Common myeloid progenitor, CD34-positive (primary cell): ENCODE measurements at places on chromosomes 5 and 9.
A peak's percentile ranks its signal among the peaks of the same experiment; 100 is the strongest.

DNA sequence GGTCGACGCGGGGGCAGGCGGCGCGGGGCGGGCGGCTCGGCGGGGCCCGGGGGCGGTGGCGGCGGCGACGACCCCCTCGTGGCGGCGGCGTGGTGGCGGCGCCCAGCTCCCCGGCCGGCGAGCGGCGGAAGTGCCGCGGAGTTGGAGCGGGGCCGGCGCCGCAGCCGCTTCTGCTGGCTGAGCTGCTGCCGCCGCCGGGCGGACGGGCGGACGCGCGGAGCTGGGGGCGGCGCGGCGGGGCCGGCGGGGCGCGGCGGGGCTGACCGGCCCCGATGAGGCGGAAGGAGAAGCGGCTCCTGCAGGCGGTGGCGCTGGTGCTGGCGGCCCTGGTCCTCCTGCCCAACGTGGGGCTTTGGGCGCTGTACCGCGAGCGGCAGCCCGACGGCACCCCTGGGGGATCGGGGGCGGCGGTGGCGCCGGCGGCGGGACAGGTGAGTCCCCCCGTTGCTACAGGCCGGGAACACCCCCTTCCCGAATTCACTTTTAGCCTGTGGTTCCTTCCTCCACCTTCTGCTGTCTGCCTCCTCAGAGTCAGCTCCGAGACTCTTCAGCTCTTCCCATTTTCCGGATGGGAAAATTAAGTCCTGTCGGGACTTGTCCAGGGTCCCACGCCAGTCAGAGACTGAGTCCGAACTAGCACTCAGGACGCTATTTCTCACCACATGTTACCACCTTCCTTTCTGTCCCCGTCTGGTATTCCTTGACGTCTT lies at the start of gene GALNT10:
GALNT10 (plus strand) TSS at position 139 of the 710 bp plus-strand sequence; CDS start at position 273, 134 bp downstream.
- peak; percentile 65 for DNase-seq

- peak; percentile 26 for DNase-seq
Measured at GRCh38 chr5:175654807-175655206, 3.1 kb upstream of the HRH2 start.

- no peak for DNase-seq
Measured at GRCh38 chr9:133372144-133372543, 3.7 kb downstream of the SURF4 start.

DNA sequence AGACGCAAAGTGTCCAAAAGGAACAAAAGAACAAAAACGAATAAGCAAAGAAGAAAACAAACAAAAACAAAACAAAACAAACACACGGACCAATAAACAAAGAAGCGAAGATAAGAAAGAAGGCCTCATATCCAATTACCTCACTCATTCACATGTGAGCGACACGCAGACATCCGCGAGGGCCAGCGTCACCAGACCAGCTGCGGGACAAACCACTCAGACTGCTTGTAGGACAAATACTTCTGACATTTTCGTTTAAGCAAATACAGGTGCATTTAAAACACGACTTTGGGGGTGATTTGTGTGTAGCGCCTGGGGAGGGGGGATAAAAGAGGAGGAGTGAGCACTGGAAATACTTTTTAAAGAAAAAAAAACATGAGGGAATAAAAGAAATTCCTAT lies 28.3 kb upstream of the WWC1 start:
- no peak for DNase-seq

DNA sequence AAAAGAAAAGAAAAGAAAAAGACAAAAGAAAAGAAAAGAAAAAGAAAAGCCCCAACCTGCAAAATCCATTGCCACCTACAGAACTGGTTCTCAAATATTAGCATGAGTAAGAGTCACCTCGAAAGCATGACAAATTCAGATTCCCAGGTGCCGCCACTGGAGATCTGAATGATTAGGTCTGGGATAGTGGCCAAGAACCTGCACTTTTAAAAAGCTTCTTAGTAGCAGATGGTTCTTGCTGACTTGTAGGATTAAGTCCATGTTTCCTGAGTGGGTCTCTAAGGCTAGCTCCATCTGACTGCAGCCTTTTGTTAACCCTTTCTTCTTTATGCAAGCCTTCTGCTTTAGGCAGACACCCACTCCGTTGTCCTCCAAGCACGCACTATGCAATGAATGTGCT lies 178.5 kb upstream of the CDH18 start:
- no peak for DNase-seq

DNA sequence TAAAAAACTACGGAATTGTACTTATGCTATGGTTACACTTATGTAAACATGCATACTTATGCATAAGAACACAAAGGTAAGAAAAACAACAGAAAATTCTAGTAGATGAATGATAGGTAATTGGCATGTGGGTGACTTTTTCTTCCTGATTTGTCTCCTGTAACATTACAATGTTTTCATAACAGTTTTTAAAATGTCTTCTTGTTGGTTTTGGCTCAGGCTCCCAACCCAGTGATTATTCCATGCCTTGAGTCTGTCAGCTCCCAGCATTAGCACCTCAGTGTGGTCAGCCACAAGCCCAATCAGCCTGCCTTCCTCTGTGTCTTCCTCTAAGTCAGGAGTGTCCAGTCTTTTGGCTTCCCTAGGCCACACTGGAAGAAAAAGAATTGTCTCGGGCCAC lies 7.9 kb upstream of the FOXE1 start:
- DNase-seq: no peak

DNA sequence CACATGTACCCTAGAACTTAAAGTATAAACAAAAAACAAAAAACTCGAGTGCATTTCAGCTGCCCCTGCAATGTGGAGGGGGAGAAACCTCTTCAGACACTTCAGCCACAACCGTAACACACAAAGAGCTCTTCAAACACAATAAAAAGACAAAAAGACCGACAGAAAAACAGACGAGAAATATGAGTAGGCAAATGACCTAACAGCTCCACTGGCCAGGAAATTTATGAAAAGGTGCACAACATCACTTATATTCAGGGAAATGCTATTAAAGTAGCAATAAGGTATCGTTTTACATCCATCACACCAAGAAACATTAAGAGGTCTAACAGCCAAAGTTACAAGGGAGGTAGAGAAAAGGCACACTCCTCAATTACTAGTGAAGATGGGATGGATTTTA lies 6.2 kb downstream of the ZBED3 start:
- DNase-seq: no peak

DNA sequence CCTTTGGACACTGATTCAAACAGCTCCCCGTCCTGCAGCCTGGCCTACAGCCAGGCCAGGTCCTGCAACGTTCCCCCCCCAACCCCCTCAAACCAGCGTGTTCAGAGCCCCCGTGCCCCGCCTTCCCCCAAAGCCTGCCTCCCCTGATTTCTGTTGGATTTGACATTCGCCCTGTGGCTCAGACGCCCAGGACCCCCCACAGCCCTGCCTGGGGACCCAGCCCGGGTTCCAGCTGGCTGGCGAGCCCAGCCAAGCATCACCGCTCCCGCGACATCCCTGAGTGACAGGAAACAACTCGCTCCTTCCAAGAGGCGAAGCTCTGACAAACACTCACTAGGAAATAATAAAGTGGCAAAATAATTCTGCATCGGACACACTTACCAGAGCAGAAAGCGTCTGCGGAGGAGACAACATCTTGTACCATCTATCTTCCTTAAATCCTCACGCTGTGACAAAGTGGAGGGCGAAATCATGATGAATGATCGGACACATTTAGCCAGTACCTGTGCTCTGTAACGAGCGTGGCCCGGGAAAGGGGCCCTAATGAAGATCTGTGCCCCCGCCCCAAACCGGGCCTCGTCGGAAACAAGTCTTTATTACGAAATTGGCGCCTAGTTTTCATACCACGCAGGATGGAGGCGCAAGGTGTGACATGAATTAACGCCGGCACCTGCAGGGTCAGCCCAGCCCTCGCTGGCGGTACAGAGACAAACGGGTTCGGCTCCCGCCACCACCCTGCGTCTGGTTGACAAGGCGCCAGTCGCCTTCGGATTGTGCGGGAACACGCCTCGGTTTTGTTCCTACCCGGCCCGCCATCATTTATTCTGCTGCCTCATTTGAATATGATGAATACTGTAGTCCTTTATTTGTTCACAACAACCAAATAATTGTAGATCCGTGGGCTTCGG lies 91.0 kb upstream of the MVB12B start:
- no peak for DNase-seq

- DNase-seq: peak; percentile 8
Measured at GRCh38 chr5:153490118-153491037, at the start of gene GRIA1. TSS of gene GRIA1 (plus strand) at chr5:153490670.

GRCh38 chr5:168676501-168676900 lies 97.3 kb upstream of the PANK3 start:
- DNase-seq: no peak

GRCh38 chr9:35510754-35511428 lies 21.0 kb downstream of the RUSC2 start:
- DNase-seq: no peak

DNA sequence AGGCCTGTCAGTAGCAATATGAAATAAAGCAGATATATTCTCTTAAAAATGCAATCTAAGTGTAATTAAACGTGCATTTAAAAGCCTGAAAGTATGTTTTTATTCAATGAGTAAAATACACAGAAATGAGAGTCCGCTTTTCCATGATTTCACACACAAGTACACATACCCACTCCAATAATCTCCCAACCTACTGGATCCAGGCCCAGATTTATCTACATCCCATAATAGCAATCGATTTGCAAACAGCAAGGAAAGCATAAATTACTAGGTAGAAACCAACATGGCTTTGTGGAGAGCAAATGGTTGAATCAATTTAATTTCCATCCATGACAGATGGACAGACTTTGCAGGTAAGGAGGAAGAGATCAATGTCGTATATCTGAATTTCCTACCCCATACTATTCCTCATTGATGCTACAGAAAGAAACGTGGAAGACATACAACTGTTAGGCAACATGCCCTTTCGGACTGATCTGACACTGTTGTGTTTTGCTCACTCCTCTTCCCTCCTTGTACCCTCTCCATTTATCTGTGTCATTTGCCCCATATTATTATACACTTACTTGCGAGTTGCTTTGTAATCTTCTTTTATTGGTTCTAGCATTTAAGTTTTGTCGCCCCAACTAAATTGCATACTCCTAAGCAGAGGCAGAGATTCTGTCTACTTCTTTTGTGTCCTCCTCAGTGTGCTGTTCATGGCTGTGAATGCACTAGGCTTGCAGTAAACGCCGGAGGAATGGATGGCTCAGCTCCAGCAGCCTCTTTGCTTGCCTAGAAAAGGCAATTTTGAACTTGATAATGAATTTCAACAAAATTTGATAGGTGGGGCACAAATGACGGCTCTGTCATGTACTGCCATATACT lies 133.6 kb downstream of the NFIB start:
- no peak for DNase-seq

DNA sequence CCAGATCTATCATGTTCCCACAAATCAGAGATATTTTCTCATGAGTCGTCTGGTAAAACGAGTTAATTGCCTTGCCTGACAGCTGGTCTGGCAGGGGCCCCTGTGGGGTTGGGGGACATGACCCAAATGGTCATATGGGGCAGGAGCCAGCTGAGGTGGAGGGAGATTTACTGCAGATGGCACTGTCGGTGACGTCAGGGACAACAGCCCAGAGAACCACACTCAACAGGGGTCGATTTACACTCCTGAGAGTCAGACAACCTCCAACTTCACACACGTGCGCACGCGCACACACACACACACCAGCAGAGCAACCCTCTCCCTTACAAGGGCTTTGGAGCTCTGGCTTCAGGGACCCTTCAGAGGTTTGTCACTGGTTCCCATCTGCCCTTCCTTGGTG lies 23.4 kb upstream of the GABRP start:
- no peak for DNase-seq

- peak; percentile 81 for DNase-seq
Measured at GRCh38 chr5:113022661-113023060, 46.1 kb downstream of the DCP2 start.

DNA sequence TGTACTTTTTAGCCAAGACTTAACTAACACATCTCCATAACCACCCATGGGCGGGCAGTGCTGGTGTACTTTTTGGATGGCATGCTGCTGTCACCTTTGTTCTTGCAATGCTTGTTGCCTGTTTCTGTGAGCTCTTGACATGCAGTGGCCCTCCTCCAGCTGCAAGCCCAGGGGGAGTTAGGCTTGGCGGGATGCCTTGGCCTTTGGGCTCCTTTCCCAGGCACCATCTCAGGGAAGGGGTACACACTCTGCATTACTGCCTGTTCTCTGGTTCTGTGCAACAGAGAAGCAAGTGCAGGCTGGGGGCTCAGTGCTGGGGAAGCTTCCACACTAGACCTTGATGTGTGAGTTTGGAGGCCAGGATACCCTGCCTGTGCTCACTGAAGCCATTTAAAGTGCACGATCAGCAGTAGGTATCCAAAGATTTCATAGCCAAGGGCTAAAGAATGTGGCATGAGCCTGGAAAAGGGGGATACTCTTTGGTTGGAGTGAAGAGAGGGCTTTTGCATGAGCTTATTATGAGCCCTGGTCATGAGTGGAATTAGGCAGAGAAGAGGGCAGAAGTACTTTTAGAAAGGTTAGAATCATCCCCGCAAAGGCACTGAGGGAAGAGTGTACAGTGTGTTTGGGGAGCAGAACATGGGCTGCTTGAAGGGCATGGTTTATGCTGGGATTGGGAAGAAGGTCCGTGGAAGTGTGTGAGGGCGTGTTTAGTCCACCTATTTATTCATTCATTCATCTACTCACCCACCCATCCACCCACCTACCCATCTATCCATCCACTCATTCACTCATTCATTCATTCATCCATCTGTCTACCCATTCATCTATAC lies 22.5 kb downstream of the PSAT1 start:
- no peak for DNase-seq

DNA sequence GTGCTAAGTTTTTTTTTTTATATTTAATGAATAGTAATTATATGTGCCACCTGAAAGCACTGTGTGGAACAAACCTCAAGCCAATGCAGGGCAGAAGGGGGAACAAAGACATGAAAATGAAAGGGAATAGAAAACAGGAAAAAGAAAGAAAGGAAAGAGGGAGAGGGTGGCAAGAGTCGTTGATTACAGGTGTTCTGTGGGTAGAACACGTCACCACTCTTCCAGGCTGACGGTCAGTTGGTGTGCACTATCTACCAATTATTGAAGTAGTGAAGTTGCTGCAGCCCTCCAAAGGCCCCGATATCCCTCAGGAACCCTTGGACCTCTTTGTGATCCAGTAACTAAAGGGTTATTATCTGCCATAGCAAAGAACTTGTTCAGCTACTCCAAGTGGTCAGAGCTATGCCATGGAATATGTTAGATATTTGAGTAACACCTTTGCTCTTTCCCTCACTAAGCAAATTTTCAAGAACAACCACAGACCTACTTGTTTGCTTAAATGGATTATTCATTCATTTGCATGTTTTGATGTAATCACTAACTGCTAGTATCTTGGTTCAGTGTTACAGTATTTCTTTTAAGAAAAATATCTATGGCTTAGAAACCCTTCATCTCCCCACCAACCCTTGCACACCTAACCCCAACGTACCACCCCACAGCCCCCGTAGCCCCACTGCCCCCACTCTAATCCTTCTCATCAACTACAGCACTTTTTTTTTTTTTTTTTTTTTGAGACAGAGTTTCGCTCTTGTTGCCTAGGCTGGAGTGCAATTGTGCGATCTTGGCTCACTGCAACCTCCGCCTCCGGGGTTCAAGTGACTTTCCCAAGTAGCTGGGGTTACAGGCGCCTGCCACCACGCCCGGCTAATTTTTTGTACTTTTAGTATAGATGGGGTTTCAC lies 31.3 kb downstream of the FYB1 start:
- DNase-seq: no peak

GRCh38 chr5:73763300-73764032 lies 137.5 kb downstream of the ARHGEF28 start:
- DNase-seq: no peak

GRCh38 chr5:163433271-163433670 lies 4.1 kb upstream of the CCNG1 start:
- DNase-seq: no peak

- DNase-seq: no peak
Measured at GRCh38 chr9:20414150-20414549, 208.1 kb downstream of the MLLT3 start.
